Motor neuron (in vitro differentiated cells): ENCODE measurements at places on chromosomes 2 and 18. TPM values are rescaled to one million over a fixed set of nuclear protein-coding genes. Genes with fewer than 3 reads are reported as not detected.

GRCh38 chr2:186348200-186348599, 137.9 kb upstream of the ZC3H15 start:
- ATAC-seq = no peak

DNA sequence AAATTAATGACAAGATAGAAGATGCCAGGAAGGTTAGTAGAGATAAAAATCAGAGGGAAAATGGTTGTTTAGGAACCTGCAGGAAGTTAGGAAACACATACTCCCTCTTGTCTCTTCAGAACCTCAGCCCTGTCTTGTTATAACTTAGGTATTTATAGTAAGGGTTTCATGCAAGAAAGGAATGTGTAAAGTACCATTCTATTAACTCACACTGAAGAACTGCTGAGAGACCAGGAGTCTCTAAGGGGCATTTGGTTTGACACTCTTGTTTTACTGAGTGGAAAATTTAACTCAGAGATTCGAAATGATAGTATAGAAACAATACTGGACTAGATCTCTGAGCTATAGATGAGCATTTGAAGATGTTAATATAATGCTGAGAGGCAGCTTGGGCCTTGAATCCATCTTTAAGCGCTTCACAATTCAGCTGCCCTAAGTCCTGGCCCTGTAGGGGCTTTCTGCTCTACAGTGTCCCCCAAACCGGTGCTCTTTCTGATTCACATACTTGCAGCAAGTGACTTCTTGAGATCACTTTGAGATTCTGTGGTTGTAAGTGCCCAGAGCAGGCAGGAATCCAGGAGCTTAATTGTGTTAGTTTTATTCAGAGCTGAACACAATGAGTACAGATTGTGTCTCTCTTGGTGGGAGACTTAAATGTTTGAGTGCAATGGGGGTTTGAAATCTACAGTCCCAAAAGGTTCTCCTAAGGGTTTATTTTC, 235.0 kb upstream of the RGPD4 start:
- ATAC-seq = no peak

C2orf15 gene
- 5.7 and 5.8 TPM in 2 replicates for total RNA-seq

DNA sequence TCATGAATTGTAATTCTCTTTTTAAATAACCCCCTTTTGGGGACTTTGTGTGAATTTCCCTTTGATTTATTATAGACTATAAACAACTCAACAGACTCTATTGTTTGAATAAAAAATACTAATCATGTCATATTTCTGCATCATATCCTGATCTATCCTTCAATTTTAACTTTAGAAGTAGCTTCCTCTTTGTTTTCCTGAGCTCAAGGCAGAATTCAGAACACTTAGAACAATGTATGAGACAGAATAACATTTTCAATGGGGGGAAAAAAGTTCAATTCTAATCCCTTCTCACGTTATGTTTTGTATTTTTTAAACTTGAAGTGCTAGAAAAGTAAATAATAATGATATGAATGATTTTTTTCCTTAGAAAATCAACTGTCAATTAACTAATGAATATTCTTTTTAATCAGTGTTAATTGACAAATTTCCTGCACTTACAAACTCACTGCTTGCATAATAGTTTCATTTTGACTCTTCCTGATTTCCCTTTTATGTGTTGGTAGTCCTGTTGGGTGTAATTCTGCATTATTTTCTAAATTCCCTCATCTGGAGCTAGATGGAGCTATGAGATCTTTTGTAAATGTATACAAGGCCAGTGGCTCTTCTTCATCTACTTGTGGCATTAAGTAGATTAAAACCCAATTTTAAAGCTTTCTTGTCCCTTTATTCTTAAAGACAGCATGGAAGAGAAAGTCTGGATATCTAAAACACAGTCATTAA, 326.1 kb downstream of the PARD3B start:
- ATAC-seq = no peak

LHCGR gene
- total RNA-seq = 1.5 and 2.8 TPM in 2 replicates

- no peak for ATAC-seq
Observed at GRCh38 chr2:75556679-75557366, 3.9 kb downstream of the EVA1A start.

IL1A gene
- total RNA-seq = not detected in 2 replicates

- ATAC-seq = no peak
Observed at GRCh38 chr2:222730366-222730999, 59.0 kb downstream of the MOGAT1 start.

DNA sequence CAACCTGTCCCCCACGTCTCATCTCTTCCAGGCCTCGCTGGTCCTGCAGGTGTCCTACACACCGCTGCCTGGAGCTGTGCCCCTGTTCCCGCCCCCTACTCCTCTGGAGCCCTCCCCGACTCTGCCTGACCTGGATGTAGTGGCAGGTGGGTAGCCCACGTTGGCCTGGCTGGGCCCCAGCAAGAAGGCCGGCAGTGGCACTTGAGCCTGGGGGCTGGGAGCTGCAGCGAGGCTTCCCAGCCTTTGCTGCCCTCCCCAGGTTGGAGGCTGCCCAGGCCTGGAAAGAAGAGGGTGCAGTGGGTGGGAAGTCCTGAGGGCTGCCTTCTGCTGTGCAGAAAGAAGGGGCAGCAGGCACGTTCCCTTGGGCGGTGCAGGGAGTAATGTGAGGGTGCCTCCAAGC, 58.4 kb downstream of the DYSF start:
- no peak for ATAC-seq

DNA sequence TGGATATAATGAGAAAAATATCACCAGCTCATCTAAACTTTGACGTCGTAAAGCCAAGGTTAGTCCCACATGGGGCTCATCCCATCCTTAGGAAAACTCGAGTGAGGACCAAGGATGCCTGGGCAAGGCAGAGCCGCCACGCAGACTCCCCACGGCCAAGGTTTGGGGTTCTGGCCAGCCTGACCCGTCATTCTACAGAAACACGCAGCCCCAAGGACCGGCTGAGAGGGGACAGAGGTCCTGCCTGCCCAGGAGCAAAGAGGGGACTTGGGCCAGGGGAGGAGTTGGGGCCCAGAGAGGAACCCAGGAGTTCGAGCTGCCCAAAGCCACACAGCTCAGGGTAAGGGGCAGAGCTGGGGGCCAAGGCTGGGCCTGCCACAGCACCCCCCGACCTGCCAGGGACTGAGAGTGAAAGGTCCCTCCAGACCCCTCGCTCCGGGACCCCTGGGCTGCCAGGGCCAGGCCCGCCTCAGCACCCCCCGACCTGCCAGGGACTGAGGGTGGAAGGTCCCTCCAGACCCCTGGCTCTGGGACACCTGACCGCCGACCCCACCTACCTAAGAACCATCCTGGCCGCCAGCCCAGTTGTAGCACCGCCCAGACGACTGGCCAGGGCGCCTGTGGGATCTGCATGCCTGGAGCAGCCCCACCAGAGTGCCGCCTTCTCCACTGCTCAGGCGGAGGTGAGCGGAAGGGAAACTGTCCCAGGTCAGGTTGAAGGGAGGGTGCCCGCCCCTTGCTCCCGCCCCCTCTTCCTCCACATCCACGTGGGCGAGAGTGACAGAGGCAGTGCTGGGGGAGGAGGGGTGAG, at the start of gene PDCD1:
PDCD1 (minus strand) TSS at position 689 of the 811 bp plus-strand sequence; CDS start at position 633, 56 bp downstream.
- ATAC-seq = no peak

DNA sequence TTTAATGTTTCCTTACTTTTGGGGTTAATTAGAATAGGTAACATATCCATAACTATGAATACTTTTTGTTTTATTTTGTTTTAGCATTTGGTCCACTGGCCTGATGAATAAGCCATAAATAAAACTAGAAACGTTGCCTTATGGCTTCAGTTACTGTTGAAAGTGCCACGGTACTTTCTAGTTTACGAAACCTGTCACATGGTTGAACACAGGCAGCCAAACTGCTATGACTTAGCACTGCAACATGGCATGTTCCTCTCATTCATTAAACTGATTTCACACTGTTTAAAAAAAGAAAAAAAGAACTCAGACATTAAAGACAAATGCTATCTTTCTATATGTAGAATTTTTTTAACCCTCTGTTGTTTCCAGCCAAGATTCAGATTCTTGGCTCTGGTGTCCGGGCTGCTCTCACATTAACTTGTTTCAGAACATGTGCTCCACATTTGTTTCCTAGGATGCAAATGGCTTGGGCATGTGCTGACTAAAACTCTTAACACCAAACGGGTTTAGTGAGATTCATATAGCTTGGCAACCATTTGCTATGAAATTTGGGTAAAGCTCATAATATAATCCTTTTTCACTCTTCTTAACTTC, 323.9 kb upstream of the RND3 start:
- ATAC-seq = peak; percentile 85

DNA sequence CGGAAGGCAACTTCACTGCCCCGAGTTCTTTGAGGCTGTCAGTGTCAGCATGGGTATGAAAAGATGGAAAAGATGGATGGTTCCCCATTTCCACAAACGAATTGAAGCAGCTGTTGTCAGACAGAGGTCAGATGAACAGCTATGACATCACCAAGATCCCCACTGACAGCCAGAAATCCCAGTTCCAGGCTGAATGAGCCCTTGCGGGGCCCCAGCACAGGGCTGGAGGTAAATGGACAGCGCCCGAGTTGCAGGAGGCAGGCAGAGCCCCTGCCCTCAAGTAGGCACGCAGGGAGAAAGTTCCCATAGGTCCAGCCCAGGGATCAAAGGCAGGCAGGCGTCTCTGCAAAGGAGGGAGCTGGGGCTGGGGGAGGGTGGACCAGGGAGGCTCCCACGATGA, 169.5 kb upstream of the AGAP1 start:
- ATAC-seq = peak; percentile 96

- ATAC-seq = peak; percentile 51
Observed at GRCh38 chr2:44937688-44938240, 3.7 kb upstream of the SIX3 start.

- no peak for ATAC-seq
Observed at GRCh38 chr2:28068527-28068926, 178.0 kb downstream of the BABAM2 start.

DNA sequence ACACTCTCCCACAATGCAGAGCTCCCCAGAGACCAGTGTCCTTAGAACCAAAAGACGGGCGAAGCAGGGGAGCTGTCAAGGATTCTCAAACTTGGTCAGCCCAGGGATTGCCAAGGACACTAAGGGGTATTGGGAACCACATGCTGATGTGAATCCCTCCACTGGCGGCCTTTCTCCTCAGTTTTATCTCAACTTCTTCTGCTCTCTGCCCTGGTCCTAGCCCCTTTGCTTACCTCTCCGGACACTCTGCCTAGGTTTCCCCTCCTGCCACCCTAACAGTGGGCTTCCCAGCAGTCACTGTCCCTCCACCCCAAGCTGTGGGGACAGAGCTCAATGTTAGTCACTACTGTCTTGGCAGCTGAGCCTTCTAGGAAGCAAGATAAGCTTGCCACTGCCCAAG, 61.1 kb downstream of the POLR1A start:
- ATAC-seq = no peak

GRCh38 chr18:59986139-59986538, 86.3 kb downstream of the PMAIP1 start:
- no peak for ATAC-seq

GRCh38 chr18:12296457-12296856, 11.6 kb upstream of the TUBB6 start:
- no peak for ATAC-seq

- ATAC-seq = no peak
Observed at GRCh38 chr2:201882353-201883090, 76.2 kb downstream of the CDK15 start.

PROKR1 gene
- 0.13 and 0.18 TPM in 2 replicates for total RNA-seq

- ATAC-seq = no peak
Observed at GRCh38 chr2:224031358-224031970, 7.6 kb downstream of the SERPINE2 start.
